ENCODE measurements at places on chromosomes 1 and 21. TPM values are rescaled to one million over a fixed set of nuclear protein-coding genes. Genes with fewer than 3 reads are reported as not detected.

- peak; percentile 67 for DNase-seq
Measured at GRCh38 chr1:175237389-175237788, 44.8 kb upstream of the KIAA0040 start.

DNA sequence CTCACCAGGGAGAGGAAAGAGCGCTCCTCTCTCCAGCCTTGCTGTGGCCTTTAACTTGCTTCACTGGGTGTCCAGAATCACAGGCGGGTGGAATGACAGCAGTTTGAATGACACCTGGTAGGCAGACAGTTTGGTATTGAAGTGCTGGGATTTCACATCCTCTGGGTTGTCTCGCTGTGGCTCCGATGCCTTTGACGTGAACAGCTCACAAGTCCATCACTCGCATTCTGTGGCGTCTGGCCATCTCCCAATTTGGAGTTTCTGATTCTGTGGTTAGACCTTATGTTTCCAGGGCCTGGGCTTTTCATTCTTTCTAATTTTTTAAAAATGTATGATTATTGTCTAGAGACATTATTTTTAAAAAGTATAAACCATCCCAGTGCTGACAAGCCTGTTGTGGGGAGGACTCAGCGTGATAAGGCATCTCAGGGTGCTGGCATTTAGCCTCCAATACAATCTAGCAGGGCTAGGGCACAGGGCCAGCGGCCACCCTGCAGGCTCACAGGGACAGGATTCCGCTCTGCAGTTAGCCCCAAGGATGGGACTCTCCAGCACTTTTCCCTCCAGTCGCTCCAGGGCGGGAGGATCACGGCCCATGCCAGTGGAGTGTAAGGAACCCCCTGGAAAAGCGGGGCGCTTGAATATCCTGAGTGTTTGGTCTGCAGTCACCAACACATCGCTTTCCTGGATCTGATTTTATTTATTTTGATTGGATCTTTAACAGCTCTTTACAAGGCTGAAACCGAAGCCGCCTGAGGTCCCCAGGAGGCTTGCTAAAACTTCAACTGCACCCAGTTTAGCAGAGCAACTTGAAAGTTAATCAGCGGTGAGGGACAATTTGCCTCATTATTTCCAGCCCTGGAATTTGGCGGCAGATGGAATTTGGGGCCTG, 178.3 kb downstream of the TRABD2B start:
- DNase-seq, result no peak

SRM gene
- total RNA-seq, result 208 TPM

DNA sequence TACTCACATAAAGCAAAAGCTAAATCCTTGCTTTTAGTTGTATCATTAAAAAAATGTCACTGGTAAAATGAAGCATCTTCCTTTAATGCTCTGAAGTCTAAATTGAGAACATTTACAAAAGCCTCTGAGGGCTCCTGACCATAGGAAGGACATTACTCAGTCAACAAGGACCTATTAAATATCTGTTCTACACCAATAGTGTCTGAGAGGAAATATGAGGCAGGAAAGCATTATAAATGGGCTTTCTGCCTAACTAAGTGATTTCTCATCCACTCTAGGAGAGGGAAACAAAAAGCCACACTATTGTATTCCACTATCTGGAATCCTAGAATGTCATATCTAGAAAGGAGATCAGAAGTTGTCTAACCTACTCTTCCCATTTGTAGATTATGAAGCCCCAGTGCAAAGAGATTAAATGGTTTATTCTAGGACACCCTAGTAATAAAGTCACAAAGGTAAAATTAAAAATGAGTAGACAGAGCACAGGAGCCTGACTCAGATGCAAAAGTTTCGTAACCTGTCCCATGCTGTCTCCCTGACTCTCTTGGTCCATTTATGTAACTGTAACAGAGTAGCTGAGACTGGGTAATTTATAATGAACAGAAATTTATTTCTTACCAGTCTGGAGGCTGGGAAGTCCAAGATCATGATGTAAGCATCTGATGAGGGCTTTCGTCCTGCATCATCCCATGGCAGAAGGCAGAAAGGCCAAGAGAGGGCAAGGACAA, 17.6 kb downstream of the RGS1 start:
- DNase-seq, result no peak

MATN1 gene
- not detected for total RNA-seq

C8A gene
- total RNA-seq, result not detected

CD5L gene
- not detected for total RNA-seq

- peak; percentile 88 for DNase-seq
Measured at GRCh38 chr1:205430696-205431305, 8.9 kb upstream of the LEMD1 start.

ELAVL4 gene
- total RNA-seq, result not detected

GRCh38 chr21:39674801-39675200, 62.1 kb downstream of the B3GALT5 start:
- DNase-seq, result no peak

GRCh38 chr1:165631342-165632151, 513 bp downstream of the MGST3 start:
- DNase-seq, result peak; percentile 35

GRCh38 chr1:93328809-93329760, 16.6 kb upstream of the DR1 start:
- DNase-seq, result peak; percentile 74

CLEC20A gene
- not detected for total RNA-seq

- no peak for DNase-seq
Measured at GRCh38 chr21:41091616-41092015, 76.3 kb upstream of the BACE2 start.

DNA sequence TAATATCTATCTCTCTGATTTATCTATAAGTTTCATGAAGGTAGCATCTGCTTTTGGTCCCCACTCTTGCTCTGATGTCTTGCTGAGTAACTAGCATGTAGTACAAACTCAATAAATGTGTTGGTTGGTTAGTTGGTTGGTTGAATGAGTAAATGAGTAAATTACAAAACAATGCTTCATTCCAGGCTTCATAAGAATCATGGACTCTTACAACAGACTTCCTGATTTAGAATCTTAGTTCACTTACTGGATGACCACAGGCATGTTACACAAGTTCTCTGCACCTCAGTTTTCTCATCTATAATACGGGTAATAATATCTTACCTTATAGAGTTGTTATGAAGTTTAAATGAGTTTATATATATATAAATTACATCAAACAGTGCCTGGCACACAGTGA, 98.6 kb downstream of the ZNF281 start:
- no peak for DNase-seq

DNA sequence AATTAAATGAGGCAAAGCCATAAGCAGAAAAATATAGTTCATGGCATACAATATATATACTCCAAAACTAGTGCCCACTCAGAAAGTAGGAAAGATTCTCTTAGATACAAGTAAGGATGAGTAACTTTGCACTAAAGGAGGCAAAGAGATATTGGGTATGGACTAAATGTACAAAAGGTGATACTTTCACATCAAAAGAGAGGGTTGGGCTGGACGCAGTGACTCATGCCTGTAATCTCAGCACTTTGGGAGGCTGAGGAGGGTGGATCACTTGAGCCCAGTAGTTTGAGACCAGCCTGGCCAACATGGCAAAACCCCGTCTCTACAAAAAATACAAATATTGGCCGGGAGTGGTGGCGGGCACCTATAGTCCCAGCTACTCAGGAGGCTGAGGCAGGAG, 6.7 kb downstream of the KYAT3 start:
- DNase-seq, result no peak

DNA sequence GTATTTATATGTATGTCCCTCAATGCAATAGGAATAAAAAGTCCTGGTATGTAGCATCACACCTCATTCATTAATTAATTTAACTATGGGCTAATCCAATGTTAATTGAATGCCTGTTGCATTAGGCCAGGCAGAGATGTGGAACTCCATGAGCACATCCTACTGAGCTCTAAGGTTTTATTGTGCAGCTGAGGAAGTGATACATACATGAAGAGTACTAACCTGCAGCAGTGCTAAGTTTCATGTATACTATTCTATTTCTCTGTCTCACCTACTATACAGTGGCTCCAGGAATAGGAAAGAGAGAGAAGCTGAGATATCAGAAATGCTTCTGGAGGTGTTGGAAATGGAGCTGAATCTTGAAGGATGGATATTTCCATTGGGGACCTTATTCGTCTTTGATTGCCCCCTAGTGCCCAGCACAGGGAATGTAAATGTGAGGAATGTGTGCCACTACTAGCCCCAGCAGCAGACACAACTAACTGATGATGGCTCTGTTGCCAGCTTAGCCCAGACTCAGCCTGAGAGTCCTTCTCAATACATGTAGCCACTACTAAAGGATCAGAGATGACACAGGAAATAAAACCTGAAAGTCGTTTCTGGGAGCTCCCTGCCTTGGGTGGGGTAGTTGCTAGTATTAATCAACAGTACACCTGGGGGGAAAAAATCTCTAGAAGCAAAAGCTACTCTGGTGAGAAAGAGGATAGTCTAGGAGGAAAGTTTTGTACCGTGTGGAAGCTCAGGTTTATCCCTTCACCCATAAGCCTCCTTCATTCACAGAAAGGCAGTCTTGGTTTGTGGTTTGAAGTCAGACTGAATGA, 173.3 kb upstream of the FOXD3 start:
- DNase-seq, result peak; percentile 29

- DNase-seq, result no peak
Measured at GRCh38 chr1:20615946-20616846, 17.1 kb upstream of the PINK1 start.

CADM3 gene
- total RNA-seq, result not detected

GRCh38 chr1:208691012-208691411, 446.8 kb upstream of the PLXNA2 start:
- DNase-seq, result no peak
